ENCODE measurements at places on chromosomes 5 and 9.

- no peak for DNase-seq
Observed at GRCh38 chr9:132502480-132502879, 79.9 kb upstream of the BARHL1 start.

DNA sequence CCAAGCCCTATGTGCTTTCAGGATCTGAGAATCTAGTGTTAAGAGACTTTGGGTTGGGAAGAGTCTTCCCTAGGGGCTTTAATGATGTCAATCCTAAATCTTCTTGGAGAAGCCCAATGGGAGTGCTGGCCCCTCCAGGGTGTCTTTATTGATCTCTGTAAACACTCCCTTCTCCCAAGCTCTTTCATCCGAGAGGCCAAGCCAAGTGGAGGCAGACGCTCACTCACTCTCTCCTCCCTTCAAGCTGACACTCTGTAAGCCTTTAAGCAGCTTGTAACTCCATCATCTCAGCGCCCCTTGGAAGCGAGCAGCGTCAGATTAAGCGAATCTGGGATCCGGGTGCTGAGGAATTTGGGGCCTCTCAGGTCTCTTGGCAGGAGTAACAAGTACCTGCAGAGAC is 37.7 kb downstream of the SPARC start:
- DNase-seq = no peak

DNA sequence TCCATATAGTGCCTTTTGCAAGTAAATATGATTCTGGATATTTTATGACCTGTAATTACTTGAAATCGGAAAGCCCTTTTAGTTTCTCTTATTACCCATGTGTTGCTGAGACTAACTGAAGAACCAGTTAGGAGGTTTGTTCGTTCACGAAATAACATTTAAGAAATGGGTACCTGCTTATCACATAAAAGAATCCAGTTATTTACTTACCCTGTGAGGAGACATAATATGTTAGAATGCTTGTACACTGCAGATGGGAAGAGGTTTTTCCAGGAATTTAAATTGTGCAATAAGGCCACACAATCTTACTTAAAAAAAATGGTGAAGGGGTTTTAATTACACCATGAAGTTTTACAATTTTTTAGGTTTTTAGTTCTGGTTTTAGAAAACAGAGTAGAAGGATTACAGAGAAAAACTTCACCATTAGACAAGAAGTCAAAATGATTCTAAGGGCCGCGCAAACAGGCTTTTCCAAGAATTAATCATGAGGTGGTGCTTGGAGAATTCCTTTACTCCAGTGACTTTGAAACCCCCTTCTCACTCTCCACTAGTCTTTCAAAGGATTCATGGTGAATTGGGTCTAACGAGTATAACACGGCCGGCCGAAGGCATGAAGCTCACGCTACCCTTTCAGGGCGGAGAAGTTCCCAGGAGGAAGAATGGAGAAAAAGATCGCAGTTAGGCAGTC is 1.1 kb upstream of the PTGER4 start:
- DNase-seq = peak; percentile 41

GRCh38 chr5:176441921-176442323 is 6.3 kb upstream of the FAF2 start:
- peak; percentile 22 for DNase-seq

- no peak for DNase-seq
Observed at GRCh38 chr9:34096751-34097150, 29.7 kb downstream of the DCAF12 start.

GRCh38 chr5:90368454-90369246 is 40.9 kb downstream of the CETN3 start:
- DNase-seq = no peak

DNA sequence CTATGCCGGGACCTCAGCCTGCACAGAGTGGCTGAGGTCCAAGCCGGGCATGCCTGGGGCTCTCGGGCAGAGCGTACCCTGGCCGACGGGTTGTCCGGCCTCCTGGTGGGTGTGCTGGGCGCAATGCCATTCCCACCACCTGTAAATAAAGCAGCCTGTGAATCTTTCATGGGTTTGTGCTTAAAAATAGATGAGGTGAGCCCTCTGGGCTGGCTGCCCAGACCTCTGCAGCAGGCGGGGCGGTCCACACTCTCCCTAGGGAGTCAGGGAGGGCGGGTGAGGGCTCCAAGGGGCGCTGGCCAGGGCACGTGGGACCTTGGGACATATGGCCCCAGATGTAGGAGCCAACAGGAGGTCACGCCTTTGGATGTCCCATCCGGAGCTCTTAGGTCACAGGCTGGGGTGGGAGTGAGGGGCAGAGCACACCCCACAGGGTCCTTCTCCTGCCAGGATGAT is 3.6 kb upstream of the AGPAT2 start:
- DNase-seq = peak; percentile 90

DNA sequence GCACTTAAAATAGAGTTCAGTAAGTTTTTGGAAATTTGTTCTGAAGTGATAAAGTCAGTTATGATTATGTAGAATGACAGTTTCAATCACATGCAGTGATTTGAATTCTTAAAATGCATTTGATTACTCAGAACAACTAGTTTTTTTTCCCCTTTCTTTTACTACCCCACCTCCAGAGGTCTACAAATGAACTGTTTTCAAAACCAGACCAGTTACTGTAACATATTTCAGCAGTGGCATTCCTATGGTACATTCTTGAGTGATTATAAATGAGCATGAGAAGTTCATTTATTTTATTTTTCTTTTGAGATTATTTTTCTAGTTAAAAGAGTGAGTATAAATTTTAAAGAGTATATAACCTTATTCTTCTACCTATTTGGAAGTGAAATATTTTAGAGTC is 71.6 kb downstream of the NNT start:
- no peak for DNase-seq

- no peak for DNase-seq
Observed at GRCh38 chr5:142782976-142783530, 12.9 kb downstream of the ARHGAP26 start.

DNA sequence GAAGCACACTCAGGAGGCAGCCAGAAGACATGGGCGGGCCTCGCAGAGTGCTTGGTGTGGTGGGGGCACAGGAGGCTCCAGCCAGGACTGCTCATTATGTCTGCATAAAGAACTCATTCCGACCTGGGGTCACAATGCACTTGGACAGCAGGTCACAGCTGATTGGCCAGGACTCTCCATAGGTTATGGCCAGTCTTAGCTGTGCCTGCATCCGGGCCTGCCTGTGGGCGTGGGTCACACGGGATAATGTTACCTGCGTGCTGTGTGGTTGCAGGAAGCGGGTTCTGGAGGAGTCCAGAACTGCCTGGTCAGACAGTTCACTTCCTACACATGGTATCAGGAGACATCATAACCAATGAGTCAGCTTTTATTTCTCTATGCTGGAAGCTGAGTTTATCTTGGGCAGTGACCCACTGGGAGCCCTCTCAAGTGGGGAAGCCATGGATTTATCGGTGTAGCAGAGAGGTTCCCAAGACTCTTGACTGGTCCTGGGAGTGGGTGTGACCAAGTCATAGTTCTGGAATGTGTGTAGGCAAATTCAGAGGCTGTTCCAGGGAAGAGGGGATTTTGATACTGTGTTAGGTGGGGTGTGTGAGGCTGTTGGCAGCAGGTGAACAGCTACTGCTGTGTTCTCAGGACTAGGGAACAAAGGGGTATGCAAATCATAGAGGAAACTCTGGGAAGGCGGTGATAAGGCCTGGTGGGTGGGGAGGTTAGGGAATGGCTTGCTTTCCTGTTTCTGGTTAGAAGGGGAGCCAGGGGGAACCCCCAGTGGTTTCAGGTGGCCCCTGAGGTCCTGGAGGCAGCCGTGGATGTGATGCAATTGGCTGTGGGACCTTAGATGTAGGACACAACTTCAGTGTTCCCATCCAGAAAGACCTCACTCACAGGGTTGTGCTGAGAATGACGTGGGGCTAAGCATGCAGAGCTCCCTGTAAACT is 51.3 kb downstream of the ARHGEF37 start:
- no peak for DNase-seq

DNA sequence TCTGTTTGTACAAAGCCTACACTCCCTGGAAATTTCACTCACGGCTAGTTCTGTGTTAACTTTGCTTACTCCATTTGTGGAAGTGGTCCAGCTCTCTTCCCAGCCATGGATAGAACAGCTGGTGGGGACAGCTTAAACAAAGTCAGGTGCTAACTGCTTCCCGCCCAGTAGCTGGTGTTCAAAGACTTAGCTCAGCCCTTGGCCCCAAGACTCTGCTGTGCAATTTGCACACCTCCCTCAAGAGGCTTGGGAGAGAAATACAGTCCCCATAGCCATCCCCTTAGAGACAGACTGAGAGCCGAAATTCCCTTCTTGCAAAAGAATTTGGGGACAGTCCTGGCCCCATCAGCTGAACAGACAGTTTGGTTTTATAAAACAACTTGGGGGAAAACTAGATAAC is 73.8 kb upstream of the RAI14 start:
- peak; percentile 90 for DNase-seq

- no peak for DNase-seq
Observed at GRCh38 chr5:77937015-77937908, 161.1 kb upstream of the TBCA start.

DNA sequence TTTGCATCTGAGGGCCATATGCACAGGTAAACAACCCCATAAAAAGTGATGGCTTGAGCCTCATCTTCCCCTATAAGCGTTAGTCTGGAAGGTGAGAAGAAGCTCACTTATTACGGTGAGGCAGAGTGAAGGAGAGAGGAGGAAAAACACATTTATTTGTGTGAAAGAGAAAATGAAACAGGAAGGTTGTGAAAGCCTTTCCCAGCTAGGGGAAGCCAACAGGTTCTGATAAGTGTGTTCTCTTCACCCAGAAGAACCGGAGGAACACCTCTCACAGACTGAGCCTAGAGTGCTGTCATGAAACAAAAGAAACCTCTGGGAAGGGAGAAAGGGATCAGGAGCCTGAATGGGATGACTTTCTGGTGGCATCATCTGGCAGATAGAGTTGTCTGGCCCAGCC is 192.5 kb downstream of the PTTG1 start:
- DNase-seq = no peak

- no peak for DNase-seq
Observed at GRCh38 chr5:151660616-151661495, 25.9 kb downstream of the SPARC start.

GRCh38 chr5:9151684-9152427 is 394.0 kb downstream of the SEMA5A start:
- no peak for DNase-seq

DNA sequence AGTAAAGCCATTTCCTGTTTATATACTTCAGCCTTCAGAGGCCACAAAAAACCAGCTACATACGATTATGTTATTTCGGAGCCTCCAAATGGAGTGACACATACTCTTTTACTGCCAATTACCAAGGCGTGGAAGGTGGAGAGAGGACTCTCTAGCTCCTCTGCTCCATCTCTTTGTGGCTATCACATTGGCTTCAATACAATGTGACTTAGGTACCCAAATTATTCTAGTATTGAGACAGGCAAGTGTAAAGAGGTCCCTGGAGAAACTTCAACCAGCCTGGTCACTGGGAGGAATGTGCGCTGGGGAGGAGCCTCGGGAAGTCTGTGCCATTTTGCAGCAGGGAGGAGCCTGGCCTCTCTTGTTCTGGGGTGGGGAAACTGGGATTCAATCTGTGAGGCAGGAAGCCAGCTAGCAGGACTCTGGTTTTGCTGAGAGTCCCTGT is 85.8 kb upstream of the TAS2R1 start:
- DNase-seq = no peak

DNA sequence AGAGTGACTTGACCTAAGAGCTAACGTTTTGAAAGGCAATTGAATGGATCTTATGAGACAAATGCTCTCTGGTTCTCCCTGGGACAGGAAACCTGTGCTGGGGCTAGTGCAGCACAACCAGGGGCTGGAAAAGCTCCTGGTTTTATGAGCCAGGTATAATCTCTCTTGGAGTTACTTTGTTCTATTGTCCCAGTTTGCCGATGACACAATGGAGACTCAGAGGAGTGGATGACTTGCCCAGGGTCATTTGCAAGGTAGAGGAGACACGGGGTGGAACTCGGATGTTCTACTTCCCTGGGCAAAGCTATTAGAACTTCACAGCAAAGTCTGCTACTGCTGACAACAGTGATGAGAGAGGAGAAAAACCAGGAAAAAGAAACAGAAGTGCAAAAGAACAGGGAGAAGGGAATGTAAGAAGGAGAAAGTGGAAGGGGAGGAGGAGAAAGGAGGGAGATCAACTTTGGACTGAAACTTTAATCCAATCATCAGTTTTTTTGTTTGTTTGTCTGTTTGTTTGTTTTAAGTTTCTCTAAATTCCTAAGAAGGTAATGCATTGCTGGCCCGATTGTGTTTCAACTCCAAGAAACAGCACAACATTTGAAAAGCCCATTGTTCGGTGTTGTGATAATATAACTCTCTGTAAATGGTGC is 7.4 kb upstream of the GSN start:
- DNase-seq = no peak

- peak; percentile 65 for DNase-seq
Observed at GRCh38 chr9:116471093-116471906, 215.8 kb upstream of the TRIM32 start.

- no peak for DNase-seq
Observed at GRCh38 chr9:125995006-125995405, 247.8 kb downstream of the PBX3 start.

DNA sequence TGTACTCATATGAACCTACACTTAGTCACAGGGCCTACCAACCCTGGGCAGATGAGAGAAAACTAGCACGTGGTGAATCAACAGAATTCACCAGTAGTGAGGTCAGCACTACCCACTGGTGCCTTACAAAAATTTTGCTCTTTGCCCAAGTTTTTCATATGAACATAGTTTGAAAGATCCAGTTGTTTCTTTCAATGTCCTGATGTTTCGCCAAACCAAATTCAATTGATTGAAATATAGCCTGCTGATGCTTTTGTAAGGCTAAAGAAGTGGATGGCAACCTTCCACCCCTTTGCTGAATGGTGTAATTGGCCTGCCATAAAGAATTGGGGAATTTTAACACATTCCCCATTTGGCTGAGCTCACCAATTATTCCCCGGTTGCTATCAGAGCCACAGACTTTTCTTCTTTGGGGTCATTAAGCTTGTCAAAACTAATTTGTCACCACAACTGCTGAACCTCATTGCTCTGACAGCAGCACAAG is 339.2 kb downstream of the GLIS3 start:
- peak; percentile 60 for DNase-seq

DNA sequence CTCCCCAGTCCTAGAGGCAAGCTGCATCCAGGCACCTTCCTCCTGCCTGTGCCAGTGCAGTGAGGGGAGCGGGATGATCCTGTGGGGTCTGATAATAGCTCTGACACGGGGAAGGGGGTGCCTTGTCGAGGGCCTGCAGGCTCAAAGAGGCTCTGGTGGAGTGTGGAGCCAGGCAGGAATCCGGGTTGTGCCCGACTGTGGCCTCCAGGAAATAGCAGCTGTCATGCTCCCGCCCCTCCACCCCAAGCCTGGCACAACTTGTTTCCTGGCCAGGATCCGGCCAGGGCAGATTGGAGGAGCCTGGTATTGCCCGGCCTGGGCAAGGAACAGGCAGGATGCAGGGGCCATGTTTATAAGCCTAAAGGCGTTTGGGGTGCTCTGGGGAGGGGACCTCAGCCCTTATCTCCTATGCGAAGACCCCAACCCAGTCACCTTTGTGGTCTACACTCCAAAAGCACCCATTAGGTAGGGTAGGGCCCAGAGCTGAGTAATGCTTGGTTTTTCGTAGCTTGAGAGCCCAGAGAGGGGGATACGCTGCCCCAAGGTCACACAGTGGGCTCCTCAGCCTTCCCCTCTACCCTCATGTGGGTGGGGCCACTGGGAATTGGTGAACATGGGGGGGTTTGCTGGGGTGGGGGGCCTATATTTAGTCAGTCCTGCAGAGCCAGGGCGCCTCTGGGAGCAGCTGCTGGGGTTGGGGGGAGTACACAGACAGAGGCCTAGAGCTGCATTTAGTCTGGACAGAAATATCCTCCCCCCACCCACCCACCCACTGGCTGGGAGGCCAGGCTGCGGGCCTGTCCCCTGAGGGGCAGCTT is 12.2 kb downstream of the CXXC5 start:
- peak; percentile 52 for DNase-seq

All from NCI-H69 (cell line).